Activated CD4-positive, alpha-beta memory T cell treated with anti-CD3 and anti-CD28 coated beads, Interleukin-2, amount 10 ng/mL, durations not matched to agents 7 days and 5 days (primary cell): ENCODE measurements at places on chromosomes 7 and 10. TPM values are rescaled to one million over a fixed set of nuclear protein-coding genes. Genes with fewer than 3 reads are reported as not detected.

Gene AGAP6
- 11.9 TPM for total RNA-seq

Gene TRIM73
- total RNA-seq, result 9.0 TPM

Gene ACTL6B
- total RNA-seq, result not detected

- no peak for DNase-seq
Observed at GRCh38 chr7:68971634-68972340, 626.5 kb upstream of the AUTS2 start.

- no peak for DNase-seq
Observed at GRCh38 chr10:11045995-11046775, 28.5 kb downstream of the CELF2 start.

GRCh38 chr7:29193316-29194205 is 1.0 kb upstream of the CHN2 start:
- no peak for DNase-seq

DNA sequence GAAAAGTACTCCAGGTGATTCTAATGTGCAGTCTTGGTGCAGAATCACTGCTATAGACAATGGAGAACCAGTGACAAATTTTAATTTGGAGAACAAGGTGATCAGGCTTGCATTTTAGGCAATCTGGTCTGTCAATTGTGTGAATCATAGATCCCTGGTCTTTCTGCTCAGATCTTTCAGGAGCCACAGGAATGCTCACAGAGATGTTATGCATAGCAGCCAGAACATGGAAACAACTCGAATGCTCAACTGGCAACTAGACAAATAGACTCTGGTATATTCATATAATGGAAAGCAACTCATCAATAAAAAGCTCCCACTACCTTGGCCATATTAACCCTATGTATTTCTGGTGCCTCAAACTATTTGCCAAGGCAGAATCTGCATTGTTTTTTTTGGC is 209.1 kb downstream of the PHF14 start:
- DNase-seq, result no peak

- no peak for DNase-seq
Observed at GRCh38 chr10:122548407-122549085, 12.0 kb upstream of the DMBT1 start.

DNA sequence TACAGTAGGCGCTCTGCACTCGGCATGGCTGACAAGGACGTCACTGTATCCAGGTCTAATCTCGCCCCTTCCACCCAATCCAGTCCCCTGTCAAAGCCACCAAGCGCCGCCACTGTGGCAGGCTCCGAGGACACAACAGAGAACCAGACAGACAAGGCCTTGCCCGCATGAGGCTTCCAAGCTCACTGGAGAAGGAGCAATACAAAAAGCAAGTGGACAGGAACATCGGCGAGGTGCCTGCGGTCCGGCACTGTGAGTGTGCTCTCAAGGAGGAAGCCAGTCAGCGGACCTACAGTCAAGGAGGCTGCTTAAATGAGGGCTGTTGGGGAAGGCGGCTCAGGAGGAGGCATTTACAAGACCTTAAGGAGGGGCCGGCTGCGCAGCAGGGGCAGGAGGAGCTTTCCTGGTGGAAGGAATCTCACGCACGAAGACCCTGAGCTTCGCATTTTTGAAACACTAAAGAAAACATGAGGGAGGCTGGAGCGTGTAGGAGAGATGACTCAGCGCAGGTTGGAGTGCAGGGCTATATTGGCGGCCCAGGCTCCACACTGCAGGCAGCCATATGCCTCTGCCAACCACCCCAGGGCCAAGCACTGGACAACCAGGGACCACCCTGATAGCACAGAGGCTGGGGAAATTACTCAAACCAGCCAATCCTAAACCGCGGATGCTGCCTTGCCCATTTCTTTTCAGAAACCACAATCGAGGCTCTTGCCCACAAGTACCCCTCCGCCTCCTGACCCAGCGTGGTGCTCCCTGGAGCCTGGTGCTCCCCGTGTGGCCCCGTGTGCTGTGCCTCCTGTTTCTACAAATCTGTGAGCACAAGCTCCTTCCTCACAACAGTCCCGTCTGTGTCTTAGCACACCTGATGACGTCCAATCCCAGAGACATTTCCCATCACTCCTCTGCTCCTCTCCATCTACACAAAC is 28.9 kb downstream of the GNA12 start:
- DNase-seq, result no peak

DNA sequence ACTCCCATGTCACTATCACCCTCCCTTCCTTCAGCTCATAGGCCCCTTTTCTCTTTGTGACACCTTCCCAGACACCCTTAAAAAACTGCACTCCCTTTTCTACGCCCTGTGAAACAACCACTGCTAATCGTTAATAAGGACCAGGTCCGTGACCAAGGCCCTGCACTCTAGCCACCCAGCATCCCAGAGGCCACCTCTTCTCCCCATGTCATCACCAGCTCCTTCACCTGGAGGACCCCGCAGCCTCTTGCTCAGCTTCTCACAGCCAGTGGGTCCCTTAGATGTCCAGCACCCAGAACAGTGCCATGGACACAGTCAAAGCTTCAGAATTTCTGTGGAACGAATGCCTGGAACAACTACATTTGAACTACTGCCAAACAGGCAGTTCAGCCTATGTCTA is 2.3 kb downstream of the PARD3 start:
- DNase-seq, result no peak
